HTR-8/SVneo (cell line): ENCODE measurements at places on chromosomes 5 and 9.

GRCh38 chr5:139312075-139312474 is 18.5 kb downstream of the MATR3 start:
- no peak for DNase-seq

DNA sequence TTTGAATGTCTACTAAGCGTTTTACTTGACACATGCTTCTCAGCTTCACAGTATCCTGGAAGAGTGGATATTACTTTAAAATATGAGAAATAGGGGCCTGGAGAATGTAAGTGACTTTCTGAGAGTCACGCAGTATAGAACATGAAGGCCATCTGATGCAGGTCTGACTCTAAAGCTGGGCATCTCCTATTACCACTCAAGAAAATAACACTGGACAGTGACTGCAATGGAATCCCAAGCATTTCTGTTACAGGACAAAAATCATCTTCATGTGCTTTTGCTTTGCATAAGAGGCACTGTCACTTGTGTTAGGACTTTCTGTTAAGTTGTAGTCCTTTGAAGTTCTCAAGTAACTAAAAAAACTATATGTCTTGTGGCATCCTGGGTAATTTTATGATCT is 335.5 kb downstream of the FBXL7 start:
- peak; percentile 34 for DNase-seq

GRCh38 chr5:175698401-175699115 is 40.7 kb downstream of the HRH2 start:
- DNase-seq = no peak

DNA sequence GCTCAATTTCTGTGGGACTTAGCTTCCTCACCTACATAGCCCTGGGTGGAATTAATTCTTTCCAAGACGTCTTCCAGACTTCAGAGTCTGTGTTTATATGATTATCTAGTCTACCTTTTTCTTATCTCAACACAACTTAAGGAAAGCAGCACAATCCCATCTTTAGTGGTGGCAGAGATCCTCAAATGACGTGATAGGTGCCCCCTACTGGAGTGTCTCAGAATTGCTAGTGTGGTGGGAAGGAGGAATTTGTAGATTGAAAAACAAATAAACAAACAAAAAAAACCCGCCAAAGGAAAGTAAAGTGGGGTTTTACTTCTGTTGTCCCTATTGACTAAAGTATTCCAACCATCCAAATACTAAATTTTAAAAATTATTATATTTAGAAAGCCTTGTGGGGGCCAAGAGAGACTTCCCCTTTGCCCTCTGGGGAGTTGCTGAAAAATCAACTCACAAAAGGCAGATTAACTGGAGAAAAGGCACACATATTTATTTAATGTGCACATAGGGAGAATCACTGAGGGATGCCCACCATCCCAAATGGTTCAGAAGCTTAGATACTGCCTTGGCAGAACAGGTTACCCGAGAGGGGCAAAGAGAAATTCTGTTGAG is 283.3 kb downstream of the TMEM167A start:
- peak; percentile 6 for DNase-seq

DNA sequence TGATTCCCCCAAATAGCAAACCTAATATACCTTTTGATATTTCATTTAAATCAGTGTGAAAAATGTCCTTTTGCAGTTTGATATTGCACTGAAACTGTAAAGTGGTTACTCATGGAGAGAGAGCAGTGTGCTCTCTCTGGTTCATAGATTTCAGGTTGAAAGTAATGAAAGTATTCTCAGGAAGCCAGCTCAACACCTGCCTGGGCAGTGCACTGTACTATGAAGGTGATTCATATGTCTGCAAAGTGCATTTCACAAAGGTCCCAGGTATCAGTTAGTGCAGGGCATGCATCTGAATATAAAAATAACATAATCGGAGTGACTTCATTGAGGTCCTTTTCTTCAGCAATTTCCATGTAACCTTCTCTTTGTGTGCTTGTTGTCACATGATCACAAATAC is 274.3 kb downstream of the CDH18 start:
- no peak for DNase-seq

GRCh38 chr5:142878111-142878510 is 107.9 kb downstream of the ARHGAP26 start:
- no peak for DNase-seq

- no peak for DNase-seq
These were observed 107.7 kb downstream of the CCDC192 start for GRCh38 chr5:127810707-127811490.
